NCI-H2081 treated with DMSO at 0.1 percent for 48 hours (cell line): ENCODE measurements at places on chromosomes 4 and X.
A peak's percentile ranks its signal among the peaks of the same experiment; 100 is the strongest.

GRCh38 chr4:172950990-172951389 lies 217.6 kb upstream of the GALNT7 start:
- no peak for DNase-seq

- peak; percentile 57 for DNase-seq
These were observed 734.3 kb downstream of the STIM2 start for GRCh38 chr4:27594922-27595321.

DNA sequence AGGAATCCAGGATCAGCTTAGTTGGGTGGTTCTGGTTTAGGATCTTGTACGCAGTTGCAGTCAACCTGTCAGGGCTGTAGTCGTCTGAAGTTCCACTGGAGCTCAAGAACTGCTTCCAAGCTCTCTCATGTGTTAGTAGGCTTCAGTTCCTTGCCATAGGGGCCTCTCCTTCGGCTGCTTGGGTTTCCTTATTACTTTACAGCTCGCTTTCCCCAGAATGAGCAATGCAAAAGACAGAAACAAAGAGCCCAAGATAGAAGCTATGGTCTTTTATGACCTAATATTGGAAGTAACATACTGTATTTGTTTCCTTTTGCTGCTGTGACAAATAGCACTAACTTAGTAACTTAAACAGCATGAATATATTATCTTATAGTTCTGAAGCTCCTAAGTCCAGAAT lies 51.7 kb downstream of the TIGD2 start:
- no peak for DNase-seq

GRCh38 chr4:106424426-106424825 lies 55.8 kb upstream of the GIMD1 start:
- no peak for DNase-seq

- DNase-seq: no peak
These were observed 52.9 kb downstream of the PPP2R2C start for GRCh38 chr4:6419452-6420028.

- no peak for DNase-seq
These were observed 131.7 kb downstream of the CLCN4 start for GRCh38 chrX:10288373-10288975.

DNA sequence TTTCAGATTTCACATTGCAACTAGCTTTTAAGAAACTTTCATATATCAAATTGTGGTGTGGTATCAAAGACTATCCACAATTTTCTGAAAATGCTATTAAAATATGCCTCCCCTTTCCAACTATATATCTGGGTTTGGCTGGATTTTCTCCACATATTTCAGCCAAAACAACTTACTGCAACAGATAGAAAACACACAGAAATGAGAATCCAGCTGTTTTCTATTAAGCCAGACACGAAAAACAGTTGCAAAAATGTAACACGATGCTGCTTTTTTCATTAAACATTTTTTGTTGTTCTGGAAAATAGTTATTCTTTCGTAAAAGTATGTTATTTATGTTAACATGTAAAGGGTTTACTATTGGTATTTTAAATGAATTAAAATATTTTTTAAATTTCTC lies 33.1 kb downstream of the DCTD start:
- DNase-seq: no peak

- DNase-seq: no peak
These were observed 85.4 kb downstream of the RPS3A start for GRCh38 chr4:151184523-151185458.

- DNase-seq: no peak
These were observed 74.1 kb downstream of the TSPAN5 start for GRCh38 chr4:98584265-98584664.

DNA sequence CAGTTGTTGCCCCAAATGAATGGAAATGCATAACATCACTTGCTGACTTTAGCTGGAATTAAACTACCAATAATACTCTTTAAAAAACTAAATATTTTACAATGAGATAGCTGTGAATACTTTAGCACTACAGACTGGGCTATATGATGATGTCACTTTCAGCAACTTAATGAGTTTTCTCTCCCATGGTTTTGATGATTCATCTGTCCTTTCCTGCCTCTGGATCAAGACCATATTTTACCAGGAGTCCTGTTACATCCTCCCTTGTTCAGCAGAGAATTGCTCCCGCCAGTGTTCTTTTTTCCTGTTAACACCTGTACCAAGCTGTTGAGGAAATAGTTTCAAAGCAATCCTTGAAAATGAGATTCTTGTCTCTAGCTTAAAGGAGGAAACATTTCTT lies 543.0 kb downstream of the SPRY1 start:
- no peak for DNase-seq
